Hematopoietic multipotent progenitor cell treated with erythropoietin and hydrocortisone succinate and interleukin-3 and kit ligand, for 4 days (in vitro differentiated cells): ENCODE measurements at places on chromosomes 3 and 15.

GRCh38 chr3:67031986-67032385 is 33.9 kb downstream of the KBTBD8 start:
- no peak for DNase-seq

DNA sequence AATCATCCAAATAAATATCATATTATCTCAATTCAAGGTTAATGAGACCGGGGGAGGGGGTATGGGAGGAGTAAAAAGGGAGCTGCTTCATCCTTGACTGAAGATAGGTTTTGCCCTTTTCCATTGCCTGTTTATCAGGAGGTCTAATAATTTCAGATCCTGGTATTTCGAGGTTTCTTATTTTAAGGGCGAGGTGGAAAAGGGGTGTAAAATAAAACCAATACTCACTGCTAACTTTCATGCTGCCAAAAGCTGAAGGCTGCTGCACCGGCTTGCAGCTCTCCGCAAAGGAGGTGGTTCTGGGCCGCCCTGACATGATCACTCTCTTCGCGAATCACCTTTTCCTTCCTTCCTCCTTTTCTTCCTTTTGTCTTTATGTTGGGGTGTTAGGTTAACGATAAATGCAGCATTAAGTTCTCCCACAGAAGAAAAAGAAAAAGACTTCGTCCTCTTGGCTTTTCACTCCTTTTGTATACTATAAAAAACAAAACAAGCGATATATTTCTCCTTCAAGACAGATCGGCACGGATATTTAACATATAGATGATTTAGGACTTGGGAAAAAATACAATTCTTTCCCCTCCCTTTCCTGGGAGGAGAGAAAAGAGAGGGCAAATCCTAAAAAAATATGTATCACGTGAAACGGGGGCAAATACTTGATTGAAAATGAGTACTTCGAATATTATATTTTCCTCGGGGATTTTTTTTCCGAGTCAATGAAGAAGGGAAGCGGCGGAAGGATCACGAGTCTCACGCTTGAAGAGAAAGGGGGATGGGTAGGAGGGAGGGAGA is 932 bp downstream of the GSK3B start:
- DNase-seq: peak; percentile 92

DNA sequence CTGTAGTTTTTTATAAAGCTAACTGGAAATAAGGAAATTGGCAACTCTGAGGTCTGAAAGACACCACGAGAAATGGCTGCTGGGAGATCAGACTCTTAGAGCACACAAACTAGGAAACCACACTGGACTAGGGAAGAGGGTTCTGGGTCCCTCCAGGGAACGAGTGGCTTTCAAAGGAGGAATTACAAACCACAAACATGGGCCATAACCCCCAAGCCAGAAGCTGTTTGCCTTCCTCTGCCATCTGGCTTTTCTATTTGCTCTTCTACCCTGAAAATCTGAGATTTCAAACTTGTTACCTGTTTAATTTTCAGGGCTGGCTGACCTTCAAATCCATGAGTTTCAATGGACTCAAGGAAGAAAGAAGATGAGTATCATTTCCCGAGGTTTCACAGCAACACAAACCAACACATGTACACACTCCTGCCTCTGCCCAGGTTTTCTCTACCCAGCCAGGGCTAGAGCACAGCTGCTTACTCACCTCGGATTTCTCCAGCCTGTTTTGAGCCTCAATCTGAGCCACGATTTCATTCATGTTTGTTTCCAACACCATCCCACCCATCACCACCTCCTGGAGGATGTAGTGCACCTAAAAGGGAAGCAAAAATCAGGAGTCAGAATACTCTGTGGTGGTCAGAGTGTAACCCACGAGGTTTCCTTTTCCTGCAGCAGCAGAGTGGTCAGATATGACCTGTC is 22.6 kb upstream of the ANPEP start:
- peak; percentile 53 for DNase-seq

DNA sequence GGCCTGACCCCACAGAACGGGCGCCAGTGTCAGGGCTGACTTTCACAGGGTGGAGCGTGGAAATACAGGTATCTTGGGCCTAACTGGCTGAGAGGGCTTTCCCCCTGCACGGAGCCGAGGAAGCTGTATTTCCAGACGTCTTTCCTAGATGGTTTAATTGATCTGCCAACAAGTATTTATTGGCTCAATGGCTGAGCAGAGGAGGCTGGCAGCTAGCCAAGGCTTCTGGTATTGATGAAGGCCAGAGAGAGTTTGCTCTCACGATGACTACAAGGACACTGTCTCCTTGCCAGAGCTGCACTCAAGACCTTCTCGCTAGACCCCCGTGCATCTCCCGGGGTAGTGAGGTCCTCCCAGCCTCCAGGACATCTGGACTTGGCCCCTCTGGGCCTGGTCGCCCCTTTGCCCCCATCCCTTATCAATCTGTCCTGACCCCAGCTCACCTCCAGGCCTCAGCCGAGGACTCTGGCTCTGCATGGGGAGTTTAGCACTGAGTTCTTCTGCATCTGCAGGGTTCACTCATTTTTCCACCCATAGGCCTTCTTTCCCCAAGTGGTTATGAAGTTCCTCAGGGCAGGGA is 20.6 kb downstream of the SPSB4 start:
- no peak for DNase-seq

- DNase-seq: peak; percentile 49
Measured at GRCh38 chr3:185070491-185071286, 82.2 kb downstream of the C3orf70 start.

DNA sequence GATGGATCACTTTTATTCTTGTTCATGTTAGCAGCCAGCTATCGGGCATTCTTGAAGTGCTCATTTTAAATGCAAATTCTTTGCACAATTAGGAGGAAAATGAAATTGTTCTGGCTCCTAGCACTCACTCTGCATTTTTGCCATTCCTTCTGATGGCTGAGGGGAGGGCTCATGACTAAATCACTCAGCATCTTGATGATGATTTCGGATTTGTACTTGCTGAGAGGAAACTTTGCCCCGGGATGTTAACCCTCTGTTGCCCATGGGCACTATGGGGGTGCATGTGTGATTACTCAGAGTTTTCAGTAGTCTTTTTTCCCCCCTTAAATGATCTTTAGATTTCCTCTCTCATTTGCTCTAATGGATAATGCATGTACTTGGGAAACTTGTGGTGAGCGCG is 299.6 kb upstream of the C2CD4B start:
- no peak for DNase-seq

- no peak for DNase-seq
Measured at GRCh38 chr3:108037770-108038169, 53.1 kb downstream of the CD47 start.

GRCh38 chr15:66595931-66596545 is 30.2 kb upstream of the LCTL start:
- DNase-seq: no peak

DNA sequence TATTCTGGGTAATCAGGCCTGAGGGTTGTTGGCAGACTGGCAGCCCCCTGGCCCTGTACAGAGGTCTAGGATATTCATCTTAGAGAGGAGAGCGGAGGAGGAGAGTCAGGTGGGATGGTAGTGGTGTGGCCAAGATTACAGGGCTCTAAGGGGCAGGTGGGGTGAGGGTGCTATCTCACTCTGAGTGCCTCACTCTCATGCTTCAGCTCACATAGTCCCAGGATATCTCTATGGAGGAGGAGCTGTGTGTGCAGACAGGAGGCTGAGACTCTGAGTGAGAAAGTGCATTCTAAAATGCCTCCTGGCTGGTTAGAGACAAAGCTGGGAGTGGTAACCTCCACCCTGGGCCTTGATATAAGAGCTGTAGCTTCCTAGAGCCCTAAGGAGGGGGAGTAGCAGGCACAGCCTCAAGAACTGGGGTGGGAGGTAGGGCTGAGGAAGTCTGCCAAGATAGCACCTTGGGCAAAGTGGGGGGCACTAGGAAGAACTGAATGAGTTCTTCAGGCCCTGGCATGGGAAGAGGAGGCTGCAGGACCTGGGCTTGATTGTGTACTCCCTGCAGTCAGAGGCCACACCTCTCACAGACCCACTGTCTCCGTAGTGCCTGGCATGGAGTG is 39.9 kb downstream of the CLSTN2 start:
- no peak for DNase-seq

DNA sequence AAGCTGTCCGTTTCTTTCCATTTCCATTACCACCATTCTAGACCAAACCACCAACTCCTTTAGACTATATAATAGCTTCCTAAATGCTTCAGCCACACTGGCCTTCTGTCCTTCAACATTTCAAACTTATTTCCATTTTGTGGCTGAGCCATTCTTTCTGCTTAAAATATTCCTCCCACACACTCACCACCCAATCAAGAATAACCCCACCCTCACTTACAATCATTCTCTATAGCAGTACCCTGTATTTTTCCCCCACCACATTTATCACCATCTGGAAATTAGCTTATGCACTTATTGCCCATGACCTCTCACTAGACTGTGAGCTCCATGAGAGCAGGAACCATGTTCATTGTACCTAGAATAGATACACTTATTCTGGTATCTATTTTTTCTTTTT is 6.6 kb downstream of the KATNBL1 start:
- no peak for DNase-seq

- DNase-seq: peak; percentile 94
Measured at GRCh38 chr15:72319985-72320671, at the start of gene CELF6. Gene CELF6 (minus strand): TSS chr15:72320157. CDS start chr15:72319874, 283 bp downstream.

DNA sequence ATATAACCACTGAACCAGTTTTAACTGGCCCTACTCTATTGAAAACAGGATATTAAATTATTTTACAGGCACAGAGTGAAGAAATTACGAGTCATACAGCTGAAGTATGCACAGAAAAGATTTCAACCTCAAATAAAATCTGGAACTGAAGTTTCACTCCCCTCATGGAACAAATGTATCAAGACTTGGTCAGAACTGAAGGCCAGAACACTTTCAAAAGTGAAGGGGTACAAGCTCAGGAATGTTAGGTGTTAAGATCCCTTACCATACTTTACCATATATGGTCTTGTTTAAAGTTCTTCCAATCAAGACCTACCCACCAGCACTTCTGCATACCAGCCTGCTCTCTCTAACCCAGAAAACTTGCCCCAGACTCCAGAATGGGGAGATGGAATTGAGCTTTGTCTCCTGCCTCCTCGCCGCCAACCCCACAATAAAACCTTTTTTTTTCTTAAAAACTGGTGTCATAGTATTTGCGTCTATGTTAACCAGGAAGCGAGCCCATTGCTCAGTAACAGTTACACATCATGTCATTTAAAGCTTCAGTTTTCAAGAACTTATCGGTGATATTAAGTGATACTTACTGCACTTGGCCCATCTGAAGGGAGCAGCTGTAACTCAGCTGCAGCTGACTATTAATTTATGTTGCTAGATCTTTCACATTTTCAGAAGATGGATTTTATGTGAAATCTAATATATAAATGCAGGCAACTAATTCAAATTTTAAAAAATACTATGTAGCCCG is 59.9 kb downstream of the OXSM start:
- DNase-seq: no peak

GRCh38 chr3:113948015-113948917 is 453 bp downstream of the ZDHHC23 start:
- peak; percentile 46 for DNase-seq

DNA sequence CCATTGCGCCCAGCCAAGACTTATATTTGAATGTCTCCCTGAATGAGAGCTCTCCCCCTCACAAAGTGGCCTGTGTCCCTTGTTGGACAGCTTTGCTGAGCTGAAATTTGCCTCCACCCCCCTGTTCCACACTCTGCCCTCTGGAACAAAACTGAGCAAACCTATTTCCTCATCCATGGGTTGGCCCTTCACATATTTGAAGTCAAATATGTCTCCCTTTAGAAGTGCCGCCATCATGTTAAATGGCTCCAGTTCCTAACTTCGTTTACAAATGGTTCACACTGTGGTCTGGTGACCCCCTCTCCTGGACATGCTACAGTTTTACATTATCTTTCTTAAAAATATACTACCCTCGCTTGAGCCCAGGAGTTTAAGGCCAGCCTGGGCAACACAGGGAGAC is 4.6 kb downstream of the PLIN1 start:
- peak; percentile 22 for DNase-seq

DNA sequence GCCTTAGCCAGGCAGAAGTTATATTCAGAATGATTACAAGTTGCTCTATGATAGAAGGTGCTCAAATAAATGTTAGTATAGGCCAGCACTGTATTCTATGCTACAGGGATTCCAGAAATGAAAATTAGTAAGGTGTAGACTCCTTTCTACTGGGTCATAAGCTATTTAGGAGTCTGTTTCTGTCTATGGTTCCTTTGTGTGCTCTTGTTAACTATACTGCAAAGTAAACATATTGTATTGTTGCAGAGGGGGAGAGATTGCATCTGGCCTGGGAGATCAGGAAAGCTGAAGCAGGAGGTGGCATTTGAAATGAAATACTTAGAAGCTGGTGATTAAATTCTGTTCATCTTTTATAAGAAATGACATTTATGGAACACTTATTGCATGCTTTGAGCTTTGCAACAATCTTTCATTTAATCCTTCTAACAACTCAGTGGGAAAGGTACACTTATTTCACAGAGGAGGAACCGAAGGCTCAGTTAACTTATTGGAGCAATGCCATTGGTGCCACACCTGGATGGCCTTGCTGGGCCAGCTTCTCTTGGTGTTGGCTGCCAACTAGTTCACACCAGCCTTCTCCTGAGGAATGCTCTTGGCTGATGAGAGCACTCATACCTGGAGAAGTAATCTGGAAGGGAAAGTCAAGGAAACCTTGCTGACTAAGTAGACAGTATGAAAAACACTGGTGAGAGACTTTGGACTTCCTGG is 39.1 kb downstream of the ABHD5 start:
- no peak for DNase-seq

DNA sequence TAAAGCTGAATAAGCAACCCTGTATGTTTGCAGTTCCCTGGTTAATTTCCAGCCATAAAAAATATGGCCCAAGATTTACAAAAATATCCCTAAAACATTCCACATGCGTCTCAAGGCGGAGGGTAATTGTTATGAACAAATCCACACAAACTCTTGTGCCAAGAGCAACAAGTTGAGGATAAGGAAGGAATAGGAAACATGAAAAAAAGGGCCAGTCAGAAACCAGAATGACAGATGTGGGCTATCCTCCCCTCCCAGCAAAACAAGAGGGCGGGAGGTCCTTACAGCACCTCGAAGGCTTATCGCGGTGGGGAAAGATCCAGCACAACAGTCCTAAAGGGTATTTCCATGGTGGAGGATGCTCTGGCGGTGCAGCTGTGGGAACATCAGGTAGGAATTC is 155.6 kb upstream of the HES1 start:
- no peak for DNase-seq

DNA sequence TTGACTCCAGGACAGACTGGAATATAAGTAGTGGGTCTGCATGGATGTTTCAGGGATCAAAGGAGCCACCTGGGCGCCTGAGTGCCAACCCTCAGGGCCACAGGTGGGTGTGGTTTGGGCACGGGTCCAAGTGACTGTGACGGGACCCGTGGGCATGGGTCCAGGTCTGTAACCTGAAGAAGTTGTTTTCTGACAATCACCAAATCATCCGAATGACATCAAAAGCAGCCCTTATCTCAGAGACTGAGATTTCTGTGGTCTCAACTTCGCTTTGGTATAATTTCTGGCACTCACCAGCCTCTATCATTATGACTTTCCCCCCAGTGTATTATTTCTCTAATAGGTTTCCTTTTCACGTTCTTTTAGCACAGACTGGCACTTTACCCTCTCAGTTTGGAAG is 24.4 kb downstream of the RLBP1 start:
- no peak for DNase-seq

GRCh38 chr3:187015903-187016638 is 85.7 kb downstream of the ST6GAL1 start:
- DNase-seq: no peak
